ENCODE measurements at places on chromosomes 5 and 9.
A peak's percentile ranks its signal among the peaks of the same experiment; 100 is the strongest.

GRCh38 chr5:152532714-152533113 is 127.6 kb upstream of the NMUR2 start:
- peak; percentile 70 for DNase-seq

DNA sequence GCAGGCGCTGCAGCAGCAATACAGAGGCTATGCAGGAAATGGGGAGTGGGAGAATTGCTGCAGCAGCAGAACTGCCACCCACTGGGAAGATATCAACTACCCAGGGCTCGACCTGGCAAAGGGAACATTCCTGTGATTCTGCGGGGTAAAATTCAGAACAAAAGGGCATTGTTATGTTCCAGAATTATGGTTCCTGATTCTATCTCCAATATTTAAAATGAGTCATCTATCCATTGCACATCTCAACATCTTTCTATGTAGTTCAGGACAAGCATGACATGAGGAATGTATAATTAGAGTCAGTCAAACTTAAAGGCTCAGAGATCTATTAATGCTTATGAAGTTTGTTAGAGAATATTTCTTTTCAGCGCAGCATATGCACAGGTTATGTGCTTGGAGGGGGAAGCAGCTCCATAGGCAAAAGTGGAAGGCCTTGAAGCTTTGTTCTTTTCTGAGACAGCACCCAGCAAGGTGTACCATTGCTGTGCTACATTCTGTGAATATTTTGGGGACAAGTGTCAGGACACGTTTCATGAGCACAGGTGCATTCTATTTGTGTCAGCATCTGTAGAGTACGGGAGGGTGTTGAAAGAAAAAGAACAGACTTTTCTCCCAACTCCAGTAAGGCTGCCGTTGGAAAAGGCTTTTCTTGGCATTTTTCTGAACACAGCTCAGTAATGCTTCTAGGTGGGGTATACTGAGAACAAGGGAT is 395.6 kb upstream of the MPDZ start:
- DNase-seq, result no peak

- DNase-seq, result no peak
Measured at GRCh38 chr5:15203376-15203775, 296.6 kb upstream of the FBXL7 start.

DNA sequence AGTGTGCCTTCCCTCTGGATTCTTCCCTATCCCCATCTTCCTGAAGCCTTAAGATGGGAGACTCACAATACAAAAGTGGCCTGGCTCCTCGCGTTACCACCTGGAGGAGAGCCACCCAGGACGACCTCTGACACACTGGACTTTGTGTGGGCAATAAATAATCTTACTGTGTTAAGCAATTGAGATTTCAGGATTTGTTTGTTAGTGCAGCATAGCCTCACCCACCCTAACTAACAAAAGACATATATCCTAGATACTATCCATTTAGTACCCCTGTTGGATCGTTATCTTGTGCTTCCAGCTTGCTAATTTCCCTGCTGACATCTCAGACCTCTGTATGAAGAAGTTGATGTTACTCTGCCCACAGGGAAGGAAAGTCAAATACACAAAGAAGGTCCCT is 7.9 kb downstream of the GABBR2 start:
- DNase-seq, result no peak

GRCh38 chr5:172593306-172593705 is 47.8 kb upstream of the NEURL1B start:
- DNase-seq, result no peak

DNA sequence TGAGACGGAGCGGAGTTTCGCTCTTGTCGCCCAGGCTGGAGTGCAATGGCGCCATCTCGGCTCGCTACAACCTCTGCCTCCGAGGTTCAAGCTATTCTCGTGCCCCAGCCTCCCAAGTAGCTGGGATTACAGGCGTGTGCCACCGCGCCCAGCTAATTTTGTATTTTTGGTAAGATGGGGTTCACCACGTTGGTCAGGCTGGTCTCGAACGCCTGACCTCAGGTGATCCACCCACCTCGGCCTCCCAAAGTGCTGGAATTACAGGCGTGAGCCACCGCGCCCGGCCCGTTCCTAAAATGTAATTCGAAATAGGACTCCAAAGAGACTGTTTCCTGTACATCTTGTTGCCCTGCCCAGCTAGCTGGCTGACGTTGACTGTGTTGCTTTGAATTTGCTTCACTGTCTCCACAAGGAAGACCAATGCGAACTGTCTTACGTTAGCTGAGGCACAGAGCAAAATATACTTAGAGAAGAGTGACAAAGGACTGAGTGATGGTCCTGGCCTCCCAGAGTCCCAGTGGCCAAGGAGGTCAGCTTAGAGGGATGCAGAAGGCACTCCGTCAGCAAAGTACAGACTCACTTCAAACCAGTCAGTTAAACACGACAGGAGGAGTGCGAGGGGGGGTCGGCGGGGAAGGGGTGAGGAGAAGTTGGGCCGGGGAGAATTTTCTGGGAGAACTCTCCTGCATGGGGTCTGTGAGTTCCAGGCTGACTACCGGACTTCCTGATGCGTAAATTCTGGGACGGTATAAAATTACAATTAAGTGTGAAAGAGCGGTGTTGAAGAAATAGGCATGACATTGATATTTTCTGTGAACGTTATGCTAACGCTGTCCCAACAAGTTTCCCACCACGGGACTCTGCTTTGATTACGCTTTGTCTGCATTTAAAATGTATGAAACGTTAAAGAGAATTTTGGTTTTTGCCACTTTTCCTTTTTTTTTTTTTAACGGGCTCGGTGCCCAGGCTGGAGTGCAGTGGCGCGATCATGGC is 6.8 kb upstream of the TRIM41 start:
- DNase-seq, result peak; percentile 31

DNA sequence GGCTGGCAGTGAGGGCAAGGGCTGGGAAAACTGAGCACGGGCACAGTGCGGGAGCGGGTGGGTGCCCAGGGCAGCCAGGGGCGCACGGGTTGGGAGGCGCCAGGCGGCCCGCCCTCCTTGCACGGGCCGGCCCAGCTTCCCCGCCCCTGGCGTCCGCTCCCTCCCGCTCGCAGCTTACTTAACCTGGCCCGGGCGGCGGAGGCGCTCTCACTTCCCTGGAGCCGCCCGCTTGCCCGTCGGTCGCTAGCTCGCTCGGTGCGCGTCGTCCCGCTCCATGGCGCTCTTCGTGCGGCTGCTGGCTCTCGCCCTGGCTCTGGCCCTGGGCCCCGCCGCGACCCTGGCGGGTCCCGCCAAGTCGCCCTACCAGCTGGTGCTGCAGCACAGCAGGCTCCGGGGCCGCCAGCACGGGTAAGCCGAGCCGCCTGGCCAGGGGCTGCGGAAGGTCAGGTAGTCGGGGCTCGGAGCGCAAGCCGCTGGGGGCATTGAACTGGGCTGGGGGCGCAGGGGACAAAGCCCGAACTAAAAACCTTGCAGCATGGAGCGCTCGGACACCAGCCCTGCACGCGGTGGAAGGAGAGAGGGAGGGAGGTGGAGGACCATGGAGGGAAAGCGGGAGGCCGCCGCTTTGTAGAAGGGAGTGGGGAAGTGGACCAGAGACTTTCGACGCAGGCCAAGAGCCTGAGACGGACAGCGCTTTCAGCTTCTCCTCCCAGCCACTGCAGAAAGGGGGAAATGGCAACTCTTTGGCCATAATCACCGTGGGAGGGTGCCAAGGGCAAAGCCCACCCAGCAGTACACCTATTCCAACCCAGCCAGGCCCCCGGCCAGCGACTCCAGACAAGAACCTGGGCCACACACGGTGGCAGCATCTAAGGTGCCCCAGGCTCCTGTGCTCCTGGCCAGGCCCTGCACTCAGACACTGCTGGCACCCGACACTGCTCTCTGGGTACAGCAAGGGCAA is at the start of gene TGFBI:
Gene TGFBI (plus strand): TSS at position 207 of the 961 bp plus-strand sequence. CDS start 68 bp downstream, at position 275.
- peak; percentile 72 for DNase-seq
